ENCODE measurements at places on chromosomes 3 and 15.
A peak's percentile ranks its signal among the peaks of the same experiment; 100 is the strongest.

DNA sequence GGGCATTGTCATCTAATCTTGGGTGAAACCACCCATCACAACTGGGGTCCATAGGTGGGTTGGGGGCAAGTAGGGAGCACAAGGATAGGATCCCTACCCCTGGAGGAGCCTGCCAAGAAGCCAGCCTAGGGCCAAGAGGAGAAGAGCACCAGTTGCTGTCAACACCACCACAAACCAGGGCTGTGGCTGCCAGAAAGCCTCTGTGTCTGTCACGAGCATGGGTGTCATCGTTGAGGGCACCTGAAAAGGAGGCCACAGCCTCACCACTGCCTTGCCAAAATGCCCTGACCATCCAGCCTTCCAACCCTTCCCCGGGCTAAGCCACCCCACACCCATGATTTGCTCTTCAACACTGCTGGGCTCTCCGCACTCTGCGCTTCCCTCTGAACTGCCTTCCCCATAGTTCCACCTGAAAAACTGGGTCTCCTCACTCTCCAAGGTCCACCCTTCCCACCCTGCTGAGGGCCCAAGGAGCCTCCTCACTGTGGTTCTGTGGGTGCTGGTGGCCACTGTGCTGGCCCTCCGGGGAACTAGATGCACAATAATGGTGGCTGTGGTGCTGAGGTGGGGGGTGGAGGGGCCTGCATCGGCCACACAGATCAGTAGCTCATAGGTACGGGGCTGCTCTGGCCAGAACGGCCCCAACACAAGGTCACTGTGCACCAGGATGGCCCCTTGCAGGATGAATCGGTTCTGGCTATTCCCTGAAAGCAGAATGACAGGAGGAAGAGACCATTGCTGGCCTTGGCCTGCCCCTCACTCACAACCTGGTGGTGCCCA, 6.2 kb upstream of the IP6K1 start:
- DNase-seq = no peak

DNA sequence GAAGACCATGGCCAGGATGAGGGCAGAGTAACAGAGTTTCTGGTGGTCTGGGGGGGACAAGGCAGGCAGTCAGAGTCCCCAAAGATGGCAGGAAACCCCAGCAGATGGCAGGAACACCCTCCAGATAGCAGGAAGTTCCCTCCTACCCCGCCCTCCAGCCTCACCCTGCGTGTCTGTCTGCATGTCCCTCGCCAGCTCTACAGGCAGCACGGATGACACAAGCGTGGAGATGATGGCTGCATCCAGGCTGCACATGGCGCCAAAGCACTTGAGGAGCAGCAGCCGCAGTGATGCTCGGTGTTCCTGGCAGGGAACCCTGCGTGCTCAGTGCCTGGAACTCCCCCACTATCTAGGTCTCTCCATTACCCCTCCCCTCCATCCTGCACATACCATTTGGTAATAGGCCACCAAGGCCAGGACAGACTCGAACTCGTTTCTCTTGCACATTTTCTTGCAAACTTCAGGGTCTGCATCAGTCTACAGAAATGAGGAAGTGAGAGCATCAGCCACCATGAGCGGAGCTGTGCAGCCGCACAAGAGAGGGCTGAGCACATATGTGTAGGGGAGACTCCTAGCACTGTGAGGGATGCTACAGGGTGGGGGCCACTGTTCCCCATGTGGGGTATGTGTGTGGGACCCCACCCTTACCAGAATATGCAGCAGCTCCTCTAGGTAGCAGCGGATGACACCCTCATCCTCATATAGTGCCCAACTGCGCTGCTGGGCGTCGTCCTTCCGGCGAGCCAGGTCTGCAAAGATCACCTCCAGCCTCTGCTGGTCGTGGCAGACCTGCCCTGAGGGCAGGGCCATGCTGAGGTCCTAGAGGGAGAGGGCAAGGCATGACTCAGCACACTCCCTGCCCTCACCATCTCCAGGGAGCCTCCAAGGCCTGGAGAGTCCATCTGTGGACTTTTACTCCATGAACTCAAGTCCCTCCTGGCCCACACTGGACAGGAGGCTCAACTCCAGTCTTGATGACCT, 6.0 kb downstream of the NCKIPSD start:
- DNase-seq = no peak

GRCh38 chr3:126158016-126158911, 22.1 kb downstream of the ALDH1L1 start:
- DNase-seq = no peak

DNA sequence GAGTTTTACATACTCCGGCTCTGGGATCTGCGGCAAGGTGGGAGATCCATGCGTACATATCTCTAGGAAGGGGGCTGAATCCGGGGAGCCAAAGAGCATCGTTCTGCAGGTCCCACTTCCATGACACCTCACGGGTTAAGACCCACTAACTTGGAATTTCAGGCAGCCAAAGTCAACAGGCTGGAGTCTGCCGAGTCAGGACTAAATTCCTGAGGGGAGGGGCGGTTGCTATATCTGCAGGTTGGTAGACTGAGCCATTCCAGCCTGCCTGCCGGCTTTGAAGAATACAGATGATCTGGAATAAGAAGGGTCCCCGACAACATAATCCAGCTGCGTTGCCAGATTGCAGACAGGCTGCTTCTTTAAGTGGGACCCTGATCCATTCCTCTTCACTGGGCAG, 65.4 kb upstream of the PEX5L start:
- DNase-seq = no peak

GRCh38 chr3:29144807-29145206, 136.1 kb upstream of the RBMS3 start:
- DNase-seq = peak; percentile 79

GRCh38 chr3:94248042-94248441, 185.2 kb downstream of the NSUN3 start:
- DNase-seq = no peak

DNA sequence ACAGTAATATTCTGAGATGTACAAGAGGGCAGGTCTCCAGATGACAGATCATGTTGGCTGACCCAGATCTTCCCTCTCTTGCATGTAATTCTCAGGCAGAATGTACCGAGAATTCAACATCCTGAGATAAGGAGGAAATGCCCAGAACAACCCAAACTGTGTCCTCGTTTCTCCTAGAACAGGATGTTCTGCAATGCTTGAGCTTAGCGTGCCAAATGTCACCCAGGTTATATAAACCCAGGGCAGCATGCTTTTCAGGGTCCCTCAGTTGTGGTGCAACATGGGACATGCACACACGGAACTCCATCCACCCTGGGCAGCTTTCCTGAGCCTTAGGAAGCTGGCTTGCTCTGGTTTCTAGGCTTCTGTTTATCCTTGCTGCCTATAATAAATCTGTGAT, 102.1 kb upstream of the CMC1 start:
- peak; percentile 63 for DNase-seq

GRCh38 chr15:87871258-87871681, 385.3 kb downstream of the NTRK3 start:
- no peak for DNase-seq

GRCh38 chr15:59917504-59918157, 86.5 kb upstream of the FOXB1 start:
- peak; percentile 51 for DNase-seq
